ENCODE measurements at places on chromosomes 4 and X.

DNA sequence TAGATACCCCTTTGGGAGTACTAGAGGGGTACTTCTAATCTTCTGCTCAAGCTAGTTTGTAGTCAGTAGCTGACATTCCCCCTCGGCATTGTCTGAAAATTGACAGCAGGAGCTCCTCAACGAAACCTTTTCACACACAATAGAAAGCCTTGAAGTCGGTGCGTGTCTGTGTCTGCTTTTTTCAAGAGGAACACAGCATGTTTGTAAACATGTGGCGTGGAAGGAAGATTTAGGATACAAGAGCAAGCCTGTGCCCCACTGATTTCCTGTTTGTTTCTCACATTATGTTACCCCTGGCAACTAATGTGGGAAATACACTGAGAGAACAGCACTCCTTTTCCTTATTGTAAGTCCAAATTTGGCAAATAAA is 252.6 kb downstream of the ANKRD50 start:
- no peak for DNase-seq

GRCh38 chr4:181503687-181504390 is 739.4 kb upstream of the TENM3 start:
- no peak for DNase-seq

GRCh38 chrX:39336671-39337311 is 535.5 kb downstream of the MID1IP1 start:
- DNase-seq = no peak

GRCh38 chrX:101677028-101677427 is 17.4 kb upstream of the ARMCX2 start:
- no peak for DNase-seq

DNA sequence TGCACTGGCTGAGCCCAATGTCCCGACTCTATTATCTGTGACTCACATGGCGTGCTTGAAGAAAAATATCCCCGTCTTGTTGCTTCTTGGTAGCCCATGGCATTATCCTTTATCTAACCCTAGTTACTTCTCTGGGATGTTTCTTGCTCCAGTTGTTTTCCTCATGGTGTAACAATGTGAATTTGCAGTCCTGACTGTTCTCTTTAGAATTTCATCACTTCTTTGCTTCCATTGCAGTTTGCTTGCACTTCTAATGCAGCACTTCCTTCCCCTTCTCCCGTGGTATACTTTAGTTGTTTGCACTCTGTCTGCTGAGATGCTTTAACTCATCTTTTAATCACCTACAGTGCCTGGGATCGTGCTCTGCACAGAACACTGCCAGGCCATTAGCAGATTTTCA is 126.9 kb downstream of the MAML3 start:
- DNase-seq = no peak

- DNase-seq = no peak
Observed at GRCh38 chrX:103197721-103198306, 17.1 kb upstream of the BEX4 start.

- DNase-seq = no peak
Observed at GRCh38 chr4:150695162-150695561, 113.2 kb downstream of the MAB21L2 start.

GRCh38 chr4:9685692-9686091 is 95.7 kb upstream of the DRD5 start:
- no peak for DNase-seq

DNA sequence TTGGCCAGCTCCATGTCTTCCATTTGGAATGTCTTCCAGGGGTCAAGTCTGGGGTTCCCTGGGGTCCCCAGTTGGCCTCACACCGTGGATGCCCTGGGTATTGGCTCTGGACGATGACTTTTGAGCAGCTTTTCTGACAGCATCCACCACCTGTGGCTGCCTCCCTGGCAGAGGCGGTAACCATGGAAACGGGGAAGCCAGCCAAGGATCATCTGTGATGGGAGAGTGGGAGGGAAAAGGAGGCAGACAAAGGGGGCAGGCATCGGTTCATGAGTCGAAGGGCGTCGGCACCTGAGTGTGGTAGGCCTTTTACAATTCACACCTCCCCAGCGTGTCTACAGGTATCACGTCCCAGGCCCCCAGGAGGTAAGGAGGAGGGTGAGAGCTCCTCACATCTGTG is 152.2 kb downstream of the ASMT start:
- DNase-seq = no peak

DNA sequence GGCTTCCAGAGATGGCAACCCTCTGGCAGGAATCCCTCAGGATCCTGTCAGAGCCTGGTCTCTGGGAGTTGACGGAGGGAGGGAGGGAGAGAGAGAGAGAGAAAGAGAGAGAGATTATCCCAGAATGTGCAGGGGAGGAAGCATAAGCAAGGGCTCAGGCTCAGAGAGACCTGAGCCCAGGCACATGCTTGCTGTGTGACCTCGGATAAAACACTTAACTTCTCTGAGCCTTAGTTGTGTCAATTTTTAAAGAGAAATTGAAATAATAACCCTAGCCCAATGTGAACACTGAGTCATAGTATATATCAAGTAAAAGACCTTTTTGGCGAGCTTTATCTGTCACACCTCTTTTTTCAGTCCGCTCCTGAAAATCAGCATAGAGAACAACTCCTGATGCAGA is 473 bp upstream of the USP51 start:
- DNase-seq = no peak

DNA sequence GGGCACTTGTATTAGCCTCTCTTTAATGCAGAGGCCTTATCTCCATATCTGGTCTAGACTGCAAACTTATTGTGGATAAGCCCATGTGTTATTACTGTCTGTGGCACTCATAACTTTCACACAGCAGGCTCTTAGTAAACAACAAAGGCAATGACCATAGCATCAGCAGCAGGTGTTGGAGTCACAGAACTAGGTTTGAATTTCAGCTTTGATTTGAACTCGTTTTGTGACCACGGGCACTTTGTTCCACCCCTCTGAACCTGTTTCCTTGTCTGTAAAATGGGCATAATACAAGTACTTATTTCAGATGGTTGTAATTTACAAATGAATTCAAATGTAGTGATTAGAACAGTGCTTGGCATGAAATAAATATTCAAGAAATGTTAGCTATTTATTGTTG is 121.8 kb upstream of the C1GALT1C1 start:
- DNase-seq = no peak

DNA sequence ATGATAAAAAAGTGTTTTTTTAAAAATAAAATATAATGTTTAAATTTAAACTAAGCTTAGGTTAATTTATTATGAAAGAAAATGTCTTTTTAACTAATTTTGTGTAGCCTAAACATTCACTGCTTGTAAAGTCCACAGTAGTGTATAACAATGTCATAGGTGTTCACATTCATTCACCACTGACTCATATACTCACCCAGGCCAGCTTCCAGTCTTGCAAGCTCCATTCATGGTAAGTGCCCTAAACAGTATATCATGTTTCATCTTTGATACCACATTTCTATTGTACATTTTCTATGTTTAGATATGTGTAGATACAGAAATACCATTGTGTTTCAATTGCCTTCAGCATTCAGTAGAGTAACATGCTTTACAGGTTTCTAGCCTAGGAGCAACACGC is 530.3 kb downstream of the EPHA5 start:
- DNase-seq = no peak

GRCh38 chr4:38283724-38284123 is 323.5 kb downstream of the PTTG2 start:
- no peak for DNase-seq

GRCh38 chrX:28876408-28876807 is 289.2 kb downstream of the IL1RAPL1 start:
- DNase-seq = no peak

DNA sequence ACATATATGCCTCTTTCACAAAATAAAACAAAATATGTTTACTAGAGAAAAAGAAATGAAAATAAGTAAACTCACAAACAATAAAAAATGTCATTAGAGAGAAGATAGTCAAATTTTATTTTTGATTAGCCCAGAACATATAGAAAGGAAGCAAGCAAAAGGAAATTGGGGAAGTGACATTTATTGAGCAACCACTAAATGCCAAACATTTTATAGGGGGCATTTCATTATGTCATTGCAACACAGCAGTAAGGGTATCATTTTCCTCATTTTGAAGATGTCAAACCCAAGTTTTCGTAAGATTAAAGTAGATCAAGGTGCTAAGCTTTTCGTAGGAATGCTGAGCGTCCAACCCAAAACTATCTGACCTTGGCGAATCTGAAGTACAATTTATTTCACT is 1331.5 kb upstream of the PABPC4L start:
- no peak for DNase-seq

- no peak for DNase-seq
Observed at GRCh38 chr4:124478470-124478869, 234.1 kb downstream of the ANKRD50 start.

DNA sequence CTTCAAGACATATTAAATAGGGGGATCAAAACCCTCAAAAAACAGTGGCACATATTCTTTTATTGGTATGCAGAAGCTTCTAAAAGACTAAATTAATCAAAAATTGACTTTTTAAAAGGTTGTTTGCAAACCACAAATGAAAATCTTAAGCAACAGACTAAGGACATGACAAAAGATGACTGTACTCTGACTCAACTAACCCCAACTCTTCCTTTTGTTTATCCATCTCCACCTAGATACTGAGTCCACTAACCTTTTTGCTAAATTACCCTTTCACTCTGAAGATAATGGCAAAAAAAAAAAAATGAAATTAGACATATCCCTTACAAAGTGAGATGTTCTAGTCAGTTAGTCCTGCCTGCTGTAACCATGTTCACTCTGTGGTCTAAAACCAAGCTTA is 91.6 kb upstream of the NLRP2B start:
- DNase-seq = no peak

DNA sequence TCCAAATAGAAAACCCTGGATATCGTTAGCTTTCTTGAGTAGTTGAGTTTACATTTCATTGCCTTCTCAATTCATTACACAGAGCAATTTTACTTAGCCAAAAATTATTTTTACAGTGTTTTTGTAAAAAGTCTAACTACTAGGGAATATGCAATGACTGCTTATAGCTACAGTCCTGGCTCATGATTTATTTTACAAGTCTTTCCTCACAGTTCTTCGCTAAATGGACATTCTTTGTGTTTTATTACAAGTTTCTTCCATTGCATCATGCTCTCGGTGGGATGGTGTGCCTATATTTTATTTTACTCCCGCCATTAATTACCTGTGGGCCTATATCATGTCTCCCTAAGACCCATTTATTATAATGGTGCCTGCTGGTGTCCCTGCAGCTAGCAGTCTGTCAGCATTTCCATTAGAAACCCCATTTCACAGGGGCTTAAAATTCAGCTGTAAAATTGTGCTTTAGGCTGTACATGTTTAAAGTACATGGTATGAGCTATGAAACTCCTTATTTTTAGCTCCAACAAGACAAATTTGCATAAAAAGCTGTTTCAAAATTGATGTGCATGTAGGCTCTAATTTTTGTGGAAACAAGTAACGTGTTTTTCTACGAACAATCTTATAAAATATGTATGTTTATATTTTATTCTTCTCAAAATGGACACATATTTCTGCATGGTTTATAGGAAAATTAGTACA is 227.4 kb downstream of the SLC7A11 start:
- no peak for DNase-seq

- no peak for DNase-seq
Observed at GRCh38 chrX:2188330-2188792, 312.4 kb downstream of the DHRSX start.

DNA sequence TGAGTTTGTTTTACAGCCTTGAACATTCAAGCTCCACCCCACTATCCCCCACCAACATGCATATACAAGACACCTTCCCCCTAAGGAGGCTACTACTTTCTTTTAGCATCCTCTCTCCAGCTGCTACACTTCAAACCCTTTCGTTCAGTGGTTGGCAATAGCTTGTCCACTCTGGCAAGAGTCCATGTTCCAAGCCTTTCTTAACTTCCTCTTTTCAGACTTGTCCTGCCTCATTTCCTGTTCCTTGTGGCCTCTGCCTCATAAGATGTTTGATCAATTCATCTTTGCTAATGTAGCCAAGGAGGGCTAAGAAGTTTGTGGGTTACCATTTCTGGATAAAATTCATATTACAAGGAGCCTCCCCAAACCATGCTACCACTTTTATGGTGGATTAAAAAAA is 20.8 kb upstream of the ZCCHC12 start:
- no peak for DNase-seq

- DNase-seq = no peak
Observed at GRCh38 chrX:74179071-74179470, 124.9 kb upstream of the ZCCHC13 start.

DNA sequence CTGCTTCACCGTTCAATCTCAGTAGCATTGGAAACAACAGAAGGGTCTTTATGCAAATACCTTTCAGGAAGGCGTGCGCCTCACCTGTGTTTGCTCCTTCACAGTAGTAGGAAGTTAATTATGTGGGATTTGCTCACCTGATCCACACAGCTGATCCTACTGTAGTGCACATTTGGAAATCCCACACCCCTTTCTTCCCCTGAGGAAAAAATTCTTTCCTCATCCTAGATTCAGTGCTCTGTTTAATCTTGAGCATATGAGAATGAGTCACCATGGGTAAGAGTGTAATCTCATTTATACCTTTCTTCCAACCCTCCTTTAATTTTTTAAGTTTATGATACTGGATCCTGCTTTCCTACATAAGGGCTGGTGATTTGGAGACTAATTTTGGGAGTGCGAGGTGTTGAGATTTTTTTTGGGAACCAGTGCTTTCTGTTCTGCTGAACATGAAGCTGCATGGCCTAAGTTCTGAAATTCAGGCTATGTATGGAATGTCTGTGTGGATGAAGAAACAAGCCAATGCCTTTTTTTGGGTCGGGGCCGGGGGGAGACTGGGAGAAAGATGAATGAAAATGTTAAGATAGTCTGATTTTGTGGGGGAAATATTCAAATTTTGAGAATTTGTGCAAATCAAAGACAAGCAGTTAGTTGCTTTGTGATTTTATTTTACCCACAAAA is 19.0 kb downstream of the GAB1 start:
- DNase-seq = no peak

DNA sequence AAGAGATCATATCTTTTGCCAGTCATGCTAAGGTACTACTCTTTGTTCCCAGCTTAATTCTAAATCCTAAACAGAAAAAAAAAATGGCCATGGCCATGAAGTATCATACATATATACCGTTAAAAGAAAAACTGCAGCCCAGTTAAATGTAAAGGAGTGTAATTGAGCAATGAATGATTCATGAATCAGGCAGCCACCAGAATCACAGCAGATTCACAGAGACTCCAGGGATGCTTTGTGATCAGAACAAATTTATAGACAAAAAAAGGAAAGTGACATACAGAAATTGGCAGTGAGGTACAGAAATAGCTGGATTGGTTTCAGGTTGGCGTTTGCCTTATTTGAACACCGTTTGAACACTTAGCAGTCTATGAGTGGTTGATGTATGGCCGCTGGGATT is 42.1 kb upstream of the PDGFC start:
- no peak for DNase-seq

DNA sequence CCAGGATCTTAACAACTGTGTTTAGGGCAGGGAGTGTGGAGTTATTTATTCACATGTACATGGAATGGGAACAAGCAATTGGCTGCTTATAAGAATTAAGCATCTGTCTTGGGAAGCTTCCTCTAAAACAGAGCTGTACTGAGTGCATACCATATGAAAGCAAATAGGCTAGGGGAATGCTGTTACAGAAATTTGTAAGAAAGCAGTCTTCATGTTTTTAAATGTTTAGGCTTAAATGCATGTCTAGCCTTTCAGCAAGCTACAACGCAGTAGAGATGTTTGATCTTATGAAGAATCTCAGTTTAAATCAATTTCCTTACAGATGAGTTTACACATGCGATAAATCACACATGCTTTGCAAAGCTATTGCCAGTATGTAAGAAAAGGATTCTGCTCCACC is 123.1 kb upstream of the MID1 start:
- DNase-seq = no peak
